Progenitor cell of endocrine pancreas (in vitro differentiated cells): ENCODE measurements at places on chromosomes 4 and X.

GRCh38 chrX:15745179-15745578, 7.1 kb downstream of the CA5B start:
- no peak for DNase-seq

GRCh38 chrX:47172549-47172948, 21.1 kb upstream of the UBA1 start:
- DNase-seq, result no peak

- DNase-seq, result no peak
These were observed 17.6 kb downstream of the FBXO8 start for GRCh38 chr4:174265916-174266315.

DNA sequence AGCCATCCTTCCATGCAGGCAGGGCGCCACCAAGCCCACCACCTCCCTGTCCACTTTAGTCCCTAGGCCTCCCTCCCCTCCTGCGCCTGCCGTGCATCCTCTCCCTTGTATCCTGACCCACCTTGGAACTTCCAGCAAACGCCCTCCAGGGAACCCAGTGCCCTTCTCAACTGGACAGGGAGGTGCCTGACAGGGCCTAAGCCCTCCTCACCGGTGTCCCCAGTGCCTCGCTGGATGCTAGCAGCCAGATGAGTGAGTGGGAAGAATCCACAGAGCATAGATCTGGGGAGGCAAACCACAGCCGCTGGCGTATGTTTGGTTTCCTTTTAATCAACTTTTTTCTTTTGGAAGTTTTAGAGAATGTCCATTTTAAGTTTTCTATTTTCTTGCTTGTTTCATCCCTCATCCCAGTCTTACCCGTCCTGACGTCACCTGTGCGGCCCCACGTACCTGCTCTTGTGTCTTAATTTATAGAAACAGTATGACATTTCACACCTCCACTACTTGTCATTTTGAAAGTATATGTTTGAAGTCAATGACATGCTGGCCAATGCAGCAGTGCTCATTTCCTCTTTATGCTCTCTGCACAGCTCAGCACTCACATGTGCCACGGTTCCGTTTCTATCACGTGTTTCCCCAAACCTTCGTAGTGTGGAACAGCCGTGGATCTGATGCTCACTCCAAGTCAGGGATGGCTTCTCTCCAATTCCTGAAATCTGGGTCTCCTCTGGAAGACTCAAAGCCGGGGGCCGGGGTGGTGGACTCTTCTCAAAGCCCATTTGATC, 3.4 kb upstream of the HMX1 start:
- DNase-seq, result no peak
